ENCODE measurements at places on chromosomes 11 and 22. TPM values are rescaled to one million over a fixed set of nuclear protein-coding genes. Genes with fewer than 3 reads are reported as not detected.
A peak's percentile ranks its signal among the peaks of the same experiment; 100 is the strongest.

DNA sequence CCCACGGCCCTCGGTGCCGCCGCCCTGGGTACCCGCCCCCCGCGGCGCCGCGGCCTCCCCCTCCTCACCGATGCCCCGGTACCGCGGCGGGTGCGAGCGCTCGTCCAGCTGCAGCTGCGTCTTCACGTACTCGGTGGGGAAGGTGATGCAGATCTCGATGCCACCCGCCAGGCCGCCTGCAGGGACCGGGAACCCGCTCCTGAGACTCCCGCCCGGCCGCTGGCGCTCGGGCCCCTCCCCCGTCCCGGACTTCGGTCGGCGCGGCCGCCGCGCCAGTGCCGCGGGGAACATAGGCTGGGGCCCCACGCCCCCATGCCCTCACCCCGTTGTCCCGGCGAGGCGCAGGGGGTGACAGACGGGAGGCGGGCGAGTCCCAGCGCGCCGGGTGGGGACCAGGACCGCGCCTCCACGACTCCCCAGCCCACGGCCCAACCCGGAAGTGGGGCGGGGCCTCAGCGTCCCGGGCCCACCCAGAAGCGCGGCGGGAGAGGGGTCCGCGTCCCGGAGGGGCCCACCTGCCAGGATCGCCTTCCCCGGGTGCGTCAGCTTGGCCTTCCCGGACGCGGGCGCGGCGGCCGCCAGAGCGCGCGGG is 375 bp downstream of the SLC25A1 start:
- no peaks in the 10 kb centered on the region for H3K27me3 ChIP-seq
- H3K4me3 ChIP-seq = peak overlapping the region; percentile 91
- no peaks in the 10 kb centered on the region for H3K36me3 ChIP-seq
- H3K27ac ChIP-seq = peak overlapping the region; percentile 83

DNA sequence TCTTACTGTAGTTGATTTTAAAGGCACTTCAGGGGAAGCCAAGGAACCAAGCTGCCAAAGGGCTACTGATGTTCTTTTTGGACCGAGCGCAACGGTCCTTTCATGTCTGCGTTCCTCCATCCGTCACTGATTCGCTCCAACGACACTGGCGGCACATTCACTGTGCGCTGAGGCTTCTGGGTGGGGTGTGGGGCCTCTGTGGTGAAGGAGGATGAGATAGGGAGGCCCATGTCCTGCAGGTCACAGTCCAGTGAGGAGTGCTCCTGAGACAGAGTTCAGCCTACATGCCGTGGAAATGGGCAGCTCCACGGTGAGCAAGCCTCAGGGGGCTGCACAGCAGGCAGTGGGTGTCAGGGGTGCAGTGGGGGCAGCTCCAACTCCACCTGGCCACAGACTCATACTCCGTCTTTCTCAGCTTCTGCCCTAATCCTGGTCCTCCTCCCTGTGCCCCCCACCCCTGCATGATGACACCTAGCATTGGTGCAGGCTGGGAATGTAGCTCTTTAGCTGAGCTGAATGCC is 87.8 kb upstream of the SHANK2 start:
- no peaks in the 10 kb centered on the region for H3K27me3 ChIP-seq
- no peaks in the 10 kb centered on the region for H3K4me1 ChIP-seq
- DNase-seq = no peak
- no peaks in the 10 kb centered on the region for H3K36me3 ChIP-seq
- H3K4me3 ChIP-seq = no peak overlapping the region
- H3K27ac ChIP-seq = no peak overlapping the region

DNA sequence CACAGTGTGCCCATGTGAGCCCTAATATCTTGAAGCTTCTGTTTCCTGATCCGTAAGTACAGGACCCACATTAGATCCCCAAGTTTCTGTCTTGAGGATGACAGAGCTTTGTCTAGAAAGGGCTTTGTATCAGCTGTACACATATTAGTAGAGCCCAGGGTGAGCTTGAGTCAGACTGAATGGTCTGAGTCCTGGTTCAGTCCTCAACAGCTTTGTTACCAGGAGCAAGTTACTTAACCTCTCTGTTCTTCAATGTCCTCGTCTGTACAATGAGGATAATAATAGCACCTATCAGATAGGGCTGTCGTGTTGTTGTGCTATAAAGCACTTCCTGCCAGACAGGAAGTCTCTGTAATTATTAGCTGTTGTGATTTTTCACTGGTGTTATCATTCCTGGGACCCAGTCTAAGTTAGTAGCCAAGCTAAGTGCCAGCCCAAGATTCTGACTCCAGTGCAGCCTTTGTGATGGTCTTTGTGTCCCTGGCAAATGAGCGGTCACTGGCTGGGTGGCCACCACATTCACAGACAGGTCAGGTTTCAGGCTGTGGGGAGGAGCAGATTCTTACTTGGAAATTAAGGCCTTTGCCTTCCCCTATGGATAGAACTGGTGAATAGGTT is 6.8 kb downstream of the TOM1 start:
- H3K4me3 ChIP-seq = no peak overlapping the region
- no peak for DNase-seq
- H3K27me3 ChIP-seq = no peaks in the 10 kb centered on the region
- H3K36me3 ChIP-seq = no peaks in the 10 kb centered on the region
- peak overlapping the region; percentile 49 for H3K27ac ChIP-seq

DNA sequence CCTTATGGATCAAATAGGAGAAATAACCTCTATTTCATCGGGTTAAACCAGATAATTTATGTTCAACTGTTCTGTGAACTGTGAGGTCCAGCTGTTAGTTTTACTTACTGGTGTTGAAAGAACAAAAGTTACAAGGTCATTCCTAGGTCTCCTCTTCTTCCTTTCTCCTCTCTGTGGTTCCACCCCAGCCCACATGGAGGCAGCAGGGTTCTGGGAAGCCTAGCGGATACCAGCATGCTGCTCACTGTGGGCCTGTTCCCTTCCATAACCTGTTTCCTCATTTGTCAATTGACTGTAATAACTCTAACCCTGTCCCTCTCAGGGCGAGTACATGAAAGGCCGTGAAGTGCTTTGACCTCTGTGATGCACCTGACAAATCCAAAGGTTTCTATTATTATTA is 27.8 kb downstream of the RELT start:
- DNase-seq = peak; percentile 79
- H3K36me3 ChIP-seq = peaks cover 22% of the 10 kb centered on the region
- peaks cover 18% of the 10 kb centered on the region for H3K4me1 ChIP-seq
- H3K4me3 ChIP-seq = no peak overlapping the region
- no peaks in the 10 kb centered on the region for H3K27me3 ChIP-seq
- no peak overlapping the region for H3K27ac ChIP-seq

DNA sequence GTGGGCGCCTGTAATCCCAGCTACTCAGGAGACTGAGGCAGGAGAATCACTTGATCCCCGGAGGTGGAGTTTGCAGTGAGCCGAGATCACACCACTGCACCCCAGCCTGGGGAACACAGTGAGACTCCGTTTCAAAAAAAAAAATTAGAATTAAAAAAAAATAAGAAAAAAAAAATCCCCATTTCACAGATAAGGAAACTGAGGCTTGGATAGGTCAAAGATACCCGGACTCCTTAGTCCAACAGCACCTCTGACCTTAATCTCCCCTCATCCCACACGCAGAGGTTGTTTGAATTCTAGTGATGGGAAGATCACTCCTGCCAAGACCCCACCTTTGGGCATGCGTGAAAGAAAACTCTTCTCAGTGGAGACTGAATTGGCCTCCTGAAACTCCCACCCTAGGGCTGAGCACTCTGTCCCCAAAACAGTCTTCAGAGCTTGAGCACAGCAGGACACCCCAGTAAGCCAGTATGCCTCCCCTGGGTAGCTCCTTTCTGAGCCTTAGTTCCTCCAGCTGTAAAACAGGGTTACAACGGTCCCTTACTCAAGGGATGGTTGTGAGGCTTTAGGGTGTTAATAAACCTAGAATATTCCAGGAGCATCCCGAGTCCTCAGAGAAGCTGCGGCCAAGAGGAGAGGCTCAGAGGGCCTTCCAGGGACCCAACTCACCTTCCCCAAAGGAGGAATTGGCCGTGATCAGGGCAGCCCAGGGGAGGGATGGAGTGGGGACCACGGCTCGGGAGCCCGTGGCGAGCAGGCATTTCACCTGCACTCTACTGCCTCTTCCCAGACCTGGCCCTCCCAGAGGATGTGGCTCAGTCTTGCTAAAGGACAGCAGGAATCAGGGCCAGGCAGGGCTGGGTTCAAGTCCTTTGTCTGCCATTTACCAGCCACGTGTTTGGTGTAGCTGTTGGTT is 73.3 kb downstream of the NFAM1 start:
- H3K27ac ChIP-seq = no peak overlapping the region
- no peaks in the 10 kb centered on the region for H3K36me3 ChIP-seq
- H3K4me3 ChIP-seq = no peak overlapping the region
- H3K27me3 ChIP-seq = no peaks in the 10 kb centered on the region
- DNase-seq = no peak
- H3K4me1 ChIP-seq = no peaks in the 10 kb centered on the region

- DNase-seq = no peak
- H3K4me3 ChIP-seq = no peak overlapping the region
- peaks cover 36% of the 10 kb centered on the region for H3K36me3 ChIP-seq
- no peak overlapping the region for H3K27ac ChIP-seq
- no peaks in the 10 kb centered on the region for H3K27me3 ChIP-seq
These were observed 22.4 kb upstream of the TEF start for GRCh38 chr22:41359376-41359775.

Gene SCGB1C1
- total RNA-seq = not detected

DNA sequence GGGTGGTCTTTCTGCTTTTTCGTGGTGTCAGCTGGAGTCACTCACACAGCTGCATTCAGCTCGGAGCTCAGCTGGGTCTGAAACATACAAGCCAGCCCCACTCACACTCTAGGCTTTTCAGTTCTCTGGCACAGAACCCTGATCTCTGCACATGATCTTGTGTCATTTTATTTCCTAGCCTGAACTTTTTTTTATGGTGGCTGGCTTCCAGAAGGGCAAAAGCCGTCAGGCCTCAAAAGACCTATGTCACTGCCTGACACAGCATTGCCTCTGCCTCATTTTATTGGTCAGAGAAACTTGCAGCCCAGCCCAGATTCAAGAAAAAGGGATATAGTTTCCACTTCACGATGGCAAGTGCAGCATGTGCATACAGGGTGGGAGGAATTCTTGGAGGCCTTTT is 117.8 kb downstream of the NTM start:
- H3K4me3 ChIP-seq = no peak overlapping the region
- H3K27ac ChIP-seq = no peak overlapping the region
- no peaks in the 10 kb centered on the region for H3K36me3 ChIP-seq

DNA sequence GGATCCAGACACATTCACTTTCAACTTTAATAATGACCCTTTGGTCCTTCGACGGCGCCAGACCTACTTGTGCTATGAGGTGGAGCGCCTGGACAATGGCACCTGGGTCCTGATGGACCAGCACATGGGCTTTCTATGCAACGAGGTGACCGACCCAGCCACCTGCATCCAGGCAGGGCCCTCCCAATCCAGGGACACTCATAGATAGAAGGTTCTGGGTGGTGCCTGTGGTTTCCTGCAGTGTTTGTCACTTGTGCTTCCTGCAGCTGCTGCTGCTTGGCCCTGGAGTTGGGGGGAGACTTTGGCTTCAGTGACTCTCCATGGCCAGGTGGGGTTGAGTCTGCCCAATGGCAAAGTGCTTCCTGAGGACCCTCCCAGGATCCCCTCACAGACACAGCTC is 7.3 kb downstream of the APOBEC3B start:
- DNase-seq = no peak
- no peak overlapping the region for H3K4me3 ChIP-seq
- H3K27ac ChIP-seq = no peak overlapping the region
- H3K27me3 ChIP-seq = no peaks in the 10 kb centered on the region
- H3K36me3 ChIP-seq = no peaks in the 10 kb centered on the region

DNA sequence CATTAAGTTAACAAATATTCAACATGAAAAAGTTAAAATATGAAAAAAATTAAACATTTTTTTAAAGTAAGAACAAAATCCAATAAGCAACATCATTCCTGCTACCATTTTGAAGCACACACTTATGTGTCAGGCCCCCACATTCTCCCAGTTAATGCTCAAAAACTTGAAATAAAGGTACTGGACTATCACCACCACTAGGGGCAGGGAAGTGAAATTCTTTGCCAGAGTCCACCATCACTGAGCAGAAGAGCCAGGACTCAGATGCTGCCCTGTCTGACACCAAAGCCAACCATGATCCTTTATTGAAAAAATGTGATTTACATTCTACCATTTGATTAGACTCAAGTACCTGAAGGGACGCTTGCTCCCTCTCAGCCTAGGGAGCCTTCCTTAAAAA is 39.1 kb downstream of the PITPNB start:
- H3K4me1 ChIP-seq = peaks cover 56% of the 10 kb centered on the region
- DNase-seq = no peak
- H3K36me3 ChIP-seq = peaks cover 8% of the 10 kb centered on the region

DNA sequence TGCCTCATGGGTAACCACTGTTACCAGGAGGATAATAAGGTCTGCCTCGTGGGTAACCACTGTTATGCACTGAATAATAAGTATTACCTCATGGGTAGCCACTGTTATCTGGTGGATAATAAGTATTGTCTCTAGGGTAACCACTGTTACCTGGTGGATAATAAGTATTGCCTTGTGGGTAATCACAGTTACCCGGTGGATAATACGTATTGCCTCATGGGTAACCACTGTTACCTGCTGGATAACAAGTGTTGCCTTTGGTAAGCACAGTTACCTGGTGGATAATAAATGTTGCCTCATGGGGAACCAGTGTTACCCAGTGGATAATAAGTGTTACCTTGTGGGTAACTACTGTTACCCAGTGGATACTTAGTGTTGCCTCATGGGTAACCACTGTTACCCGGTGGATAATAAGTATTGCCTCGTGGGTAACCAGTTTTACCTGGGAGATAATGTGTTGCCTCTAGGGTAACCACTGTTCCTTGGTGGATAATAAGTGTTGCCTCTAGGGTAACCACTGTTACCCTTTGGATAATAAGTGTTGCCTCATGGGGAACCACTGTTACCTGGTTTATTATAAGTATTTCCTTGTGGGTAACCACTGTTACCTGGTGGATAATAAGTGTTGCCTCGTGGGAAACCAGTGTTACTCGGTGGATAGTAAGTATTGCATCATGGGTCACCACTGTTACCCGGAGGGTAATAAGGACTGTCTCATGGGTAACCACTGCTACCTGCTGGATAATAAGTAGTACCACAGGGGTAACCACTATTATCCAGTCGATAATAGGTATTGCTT is 10.6 kb upstream of the NXPE4 start:
- no peaks in the 10 kb centered on the region for H3K27me3 ChIP-seq
- no peak overlapping the region for H3K4me3 ChIP-seq
- no peak for DNase-seq
- H3K27ac ChIP-seq = no peak overlapping the region

GRCh38 chr11:14310679-14311078 is 48.3 kb downstream of the RRAS2 start:
- no peaks in the 10 kb centered on the region for H3K36me3 ChIP-seq
- H3K27ac ChIP-seq = no peak overlapping the region
- H3K4me3 ChIP-seq = no peak overlapping the region

GRCh38 chr22:36486619-36487384 is 5.4 kb upstream of the TXN2 start:
- H3K4me1 ChIP-seq = peaks cover 6% of the 10 kb centered on the region
- H3K4me3 ChIP-seq = no peak overlapping the region
- no peak overlapping the region for H3K27ac ChIP-seq
- peak; percentile 54 for DNase-seq

GRCh38 chr11:125162743-125163142 is 1.8 kb upstream of the PKNOX2 start:
- no peaks in the 10 kb centered on the region for H3K4me1 ChIP-seq
- no peak overlapping the region for H3K27ac ChIP-seq
- H3K27me3 ChIP-seq = no peaks in the 10 kb centered on the region
- H3K36me3 ChIP-seq = no peaks in the 10 kb centered on the region
- no peak for DNase-seq
- no peak overlapping the region for H3K4me3 ChIP-seq

GRCh38 chr11:43832536-43832935 is 48.1 kb upstream of the ALKBH3 start:
- DNase-seq = no peak
- H3K27ac ChIP-seq = no peak overlapping the region
- no peaks in the 10 kb centered on the region for H3K27me3 ChIP-seq
- peaks cover 4% of the 10 kb centered on the region for H3K4me1 ChIP-seq
- no peak overlapping the region for H3K4me3 ChIP-seq

Gene MRGPRF
- 3.5 TPM for total RNA-seq

Measured in heart left ventricle (tissue), 16 donors.